ENCODE measurements at places on chromosomes 4 and X.

DNA sequence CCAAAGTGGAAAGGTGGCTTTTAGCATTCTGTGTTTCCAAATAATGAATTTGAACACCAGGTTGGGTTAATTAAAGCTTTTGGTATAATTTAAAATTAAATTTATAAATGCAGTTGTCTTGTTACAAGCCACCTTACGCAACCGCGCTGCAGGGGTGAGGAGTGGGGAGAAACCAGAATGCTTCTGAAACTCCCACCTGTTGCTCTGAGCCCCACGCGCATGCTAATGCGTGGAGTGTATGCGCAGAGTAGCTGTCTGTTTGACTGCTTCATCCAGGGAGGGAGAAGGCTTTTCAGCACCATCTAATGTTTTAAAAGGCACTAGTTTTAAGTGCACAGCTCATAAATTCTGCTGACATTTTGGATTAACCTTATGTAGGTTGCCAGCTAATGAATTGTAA is 12.5 kb downstream of the OGT start:
- no peak for DNase-seq

DNA sequence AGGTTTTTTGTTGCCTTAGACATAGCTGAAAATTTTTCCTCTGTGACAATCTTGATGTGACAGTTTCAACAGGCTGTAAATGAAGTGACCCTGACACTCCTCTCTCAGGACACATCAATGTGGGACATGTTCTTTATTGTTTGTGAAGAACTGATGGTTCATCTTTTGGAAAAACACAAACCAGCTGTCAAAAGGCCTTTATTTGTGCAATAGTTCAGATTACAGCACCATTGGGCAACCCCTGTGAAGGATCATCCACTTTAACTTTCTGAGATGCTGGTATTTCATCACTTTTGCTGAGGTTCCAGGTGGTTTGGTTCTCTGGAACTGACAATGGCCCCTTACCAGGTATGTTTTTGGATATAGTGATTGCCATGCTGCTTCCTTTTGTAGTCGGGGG is 40.3 kb downstream of the OSTC start:
- DNase-seq = no peak

DNA sequence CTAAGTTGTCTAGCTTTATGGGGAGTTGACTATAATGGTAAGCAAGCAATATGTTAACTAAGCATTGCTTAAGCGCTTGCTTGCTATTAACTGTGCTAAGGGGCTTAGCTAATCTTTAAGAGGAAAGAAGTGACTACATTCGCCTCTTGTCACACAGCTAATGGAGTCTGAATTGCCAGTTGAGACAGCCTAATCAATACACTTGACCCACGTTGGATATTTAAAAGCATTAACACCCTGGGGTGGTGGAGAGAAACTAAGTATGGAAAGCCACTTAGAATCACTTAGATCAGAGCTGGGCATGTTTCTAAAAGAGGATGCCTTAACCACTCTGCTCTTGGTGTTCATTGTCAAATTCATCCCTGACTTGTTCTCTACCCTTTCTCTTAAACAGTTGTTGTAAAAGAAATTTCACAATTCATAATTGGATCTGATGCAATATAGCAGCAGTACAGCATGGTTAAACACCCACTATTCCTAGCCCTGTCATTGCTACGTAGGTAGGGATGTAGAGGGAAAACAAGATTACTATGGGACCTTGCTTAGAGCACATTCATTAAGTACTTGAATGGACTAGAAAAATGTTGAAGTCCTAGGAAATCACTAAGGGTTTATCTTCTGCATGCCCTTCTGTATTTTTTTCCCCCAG is 3.5 kb downstream of the ZAR1 start:
- no peak for DNase-seq

GRCh38 chr4:23091711-23092110 is 399.0 kb downstream of the GBA3 start:
- no peak for DNase-seq

DNA sequence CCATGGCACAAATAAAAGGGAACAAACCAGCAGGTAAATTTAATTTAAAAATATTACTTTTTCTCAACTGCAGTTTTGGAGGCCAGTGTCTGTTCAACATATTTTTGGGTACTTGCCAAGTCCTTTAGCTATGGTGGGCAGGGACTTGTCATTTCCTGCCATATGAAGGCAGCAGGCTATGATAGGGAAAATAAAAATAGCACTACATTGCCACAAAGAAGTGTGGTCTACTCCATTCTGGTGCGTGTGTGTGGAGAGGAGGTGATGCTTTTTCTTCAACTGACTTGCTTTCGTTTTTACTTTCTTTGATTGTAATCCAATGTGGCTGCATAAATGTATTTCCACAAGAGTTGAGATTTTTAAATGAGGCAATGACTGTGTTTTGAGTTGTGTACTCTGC is 17.2 kb downstream of the GPR174 start:
- DNase-seq = no peak

DNA sequence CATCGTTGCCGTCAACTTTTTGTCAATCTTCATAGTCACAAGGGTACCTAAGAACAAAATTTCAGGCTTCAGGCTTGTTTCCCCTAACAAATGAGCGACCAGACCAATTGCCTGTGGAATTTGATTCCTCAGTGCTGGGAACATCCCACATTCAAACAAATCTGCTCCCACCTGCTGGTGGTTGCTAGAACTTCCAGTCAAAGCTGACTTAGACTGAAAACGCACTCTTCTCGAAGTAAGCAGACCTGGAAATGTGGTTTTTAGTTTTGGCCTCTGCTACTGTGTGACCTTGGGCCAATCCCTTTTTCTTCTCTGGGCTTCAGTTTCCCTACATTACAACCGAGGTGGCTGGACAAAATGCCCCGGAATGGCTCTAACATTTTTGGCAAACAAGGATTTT is 1.8 kb upstream of the GABRQ start:
- no peak for DNase-seq

GRCh38 chrX:1330605-1331004 is 6.0 kb upstream of the IL3RA start:
- no peak for DNase-seq

DNA sequence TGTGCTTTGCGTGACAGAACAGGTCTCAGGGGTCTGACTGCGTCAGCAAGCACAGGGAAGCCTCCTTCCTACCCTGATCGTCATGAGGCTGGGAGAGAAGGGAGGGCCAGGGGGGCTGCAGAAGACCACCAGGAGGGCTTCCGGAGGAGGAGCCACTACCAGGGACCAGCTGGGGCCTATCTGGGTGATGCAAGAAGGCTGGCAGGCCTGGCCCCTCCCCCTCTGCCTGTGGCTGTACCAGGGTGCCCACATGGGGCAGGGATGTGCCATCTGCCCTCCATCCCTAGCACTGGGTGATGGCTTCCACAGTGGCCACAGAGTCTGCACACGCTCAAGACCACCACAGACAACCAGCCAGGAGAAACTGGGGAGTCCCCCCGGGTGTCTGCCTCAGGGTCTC is 116.4 kb upstream of the NKX1-1 start:
- DNase-seq = no peak

GRCh38 chrX:124421898-124422655 is 75.7 kb downstream of the SH2D1A start:
- DNase-seq = no peak

GRCh38 chrX:85419293-85419692 is 39.8 kb upstream of the POF1B start:
- DNase-seq = no peak

- no peak for DNase-seq
Observed at GRCh38 chr4:144583658-144584057, 62.3 kb upstream of the HHIP start.

DNA sequence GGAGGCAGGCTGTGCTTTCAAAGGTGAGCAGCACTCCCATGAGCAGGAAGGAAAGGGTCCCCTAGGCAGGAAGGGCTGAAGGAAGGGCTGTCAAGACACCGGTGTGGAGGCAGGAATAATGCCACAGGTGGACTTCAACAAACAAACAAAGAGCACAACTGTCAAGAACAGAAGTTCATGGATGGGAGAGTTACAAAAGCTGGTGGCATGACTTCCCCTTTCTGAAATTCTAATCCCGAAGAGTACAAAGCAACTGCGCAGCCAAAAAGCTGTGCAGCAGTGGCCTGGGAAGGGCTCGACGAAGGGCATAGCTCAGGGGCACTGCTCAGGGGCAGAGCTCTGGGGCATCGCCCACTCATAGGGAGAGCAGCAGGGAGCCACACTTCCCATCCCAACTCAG is 582.3 kb upstream of the DIPK2B start:
- no peak for DNase-seq

GRCh38 chr4:144178414-144178813 is 37.9 kb upstream of the GYPA start:
- no peak for DNase-seq

DNA sequence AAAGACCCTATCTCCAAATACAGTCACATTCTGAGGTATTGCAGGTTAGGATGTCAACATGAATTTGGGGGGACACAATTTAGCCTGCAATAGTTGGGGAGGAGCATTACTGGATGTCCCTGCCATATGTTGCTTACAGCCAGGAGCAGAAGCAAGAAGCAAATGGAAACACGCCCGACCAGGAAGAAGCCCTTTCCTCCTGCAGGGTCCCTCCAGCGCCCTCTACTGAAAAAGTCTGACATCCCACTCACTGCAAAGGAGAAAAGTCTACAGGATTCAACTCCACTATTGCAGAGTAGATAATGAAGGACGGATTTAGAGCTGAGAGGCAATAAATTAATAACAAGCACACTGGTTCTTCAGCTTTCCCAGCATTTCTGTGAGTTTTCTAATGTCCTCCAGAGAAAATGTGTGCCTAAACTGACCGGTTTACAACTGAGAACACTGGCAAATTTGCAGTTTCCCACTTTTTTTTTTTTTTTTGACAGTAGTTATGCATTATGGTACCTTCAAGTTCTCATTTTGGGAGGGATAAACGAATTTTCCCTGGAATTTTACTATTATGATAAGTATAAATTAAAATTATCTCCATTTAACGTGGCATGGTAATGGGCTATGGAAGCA is 31.7 kb downstream of the COQ2 start:
- DNase-seq = peak; percentile 44

GRCh38 chrX:69314436-69315348 is 149.4 kb upstream of the PJA1 start:
- no peak for DNase-seq

DNA sequence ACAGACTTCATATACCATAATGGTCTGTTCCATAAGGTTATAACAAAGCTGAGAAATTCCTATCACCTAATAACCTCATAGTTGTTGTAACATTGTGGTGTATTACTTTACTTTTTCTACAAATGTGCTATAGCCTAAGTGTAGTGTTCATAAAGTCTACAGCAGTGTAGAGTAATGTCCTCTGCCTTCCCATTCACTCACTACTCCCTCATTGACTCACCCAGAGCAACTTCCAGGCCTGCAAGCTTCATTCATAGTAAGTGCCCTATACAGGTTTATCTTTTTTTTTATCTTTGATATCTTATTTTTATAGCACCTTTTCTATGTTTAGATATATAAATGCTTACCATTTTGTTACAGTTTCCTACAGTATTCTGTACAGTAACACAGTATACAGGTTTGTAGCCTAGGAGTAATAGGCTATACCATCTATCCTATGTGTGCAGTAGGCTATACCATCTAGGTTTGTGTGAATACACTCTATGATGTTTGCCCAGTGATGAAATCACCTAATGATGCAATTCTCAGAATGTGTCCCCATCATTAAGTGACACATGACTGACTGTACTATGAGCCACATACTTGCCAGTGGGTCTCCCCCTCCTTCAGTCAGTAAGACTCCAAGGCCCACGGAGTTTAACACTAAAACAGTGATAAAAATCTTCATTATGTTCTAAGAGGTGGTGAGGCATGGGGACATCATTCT is 299.9 kb downstream of the UNC5C start:
- no peak for DNase-seq

GRCh38 chrX:107674480-107675364 is 46.4 kb downstream of the PRPS1 start:
- DNase-seq = no peak

DNA sequence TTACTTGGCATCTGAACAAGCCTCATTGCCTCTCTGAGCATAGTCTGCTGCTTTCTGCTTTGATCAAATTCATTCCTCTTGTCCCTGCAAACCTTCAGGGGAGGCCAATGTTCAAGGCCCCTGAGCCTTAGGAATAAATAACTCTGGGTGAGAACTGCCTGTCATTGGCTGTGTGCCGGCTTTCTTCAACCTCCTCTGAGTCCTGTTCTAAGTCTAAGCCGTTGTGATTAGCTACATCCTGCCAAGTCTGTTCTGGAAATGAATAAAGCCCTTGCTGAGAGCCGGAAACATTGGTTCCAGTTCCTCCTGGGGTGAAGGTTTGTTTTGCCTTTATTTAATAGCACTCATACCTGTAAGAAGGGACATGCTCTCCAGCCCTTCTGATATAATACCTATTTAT is 13.8 kb downstream of the RNF4 start:
- DNase-seq = no peak

DNA sequence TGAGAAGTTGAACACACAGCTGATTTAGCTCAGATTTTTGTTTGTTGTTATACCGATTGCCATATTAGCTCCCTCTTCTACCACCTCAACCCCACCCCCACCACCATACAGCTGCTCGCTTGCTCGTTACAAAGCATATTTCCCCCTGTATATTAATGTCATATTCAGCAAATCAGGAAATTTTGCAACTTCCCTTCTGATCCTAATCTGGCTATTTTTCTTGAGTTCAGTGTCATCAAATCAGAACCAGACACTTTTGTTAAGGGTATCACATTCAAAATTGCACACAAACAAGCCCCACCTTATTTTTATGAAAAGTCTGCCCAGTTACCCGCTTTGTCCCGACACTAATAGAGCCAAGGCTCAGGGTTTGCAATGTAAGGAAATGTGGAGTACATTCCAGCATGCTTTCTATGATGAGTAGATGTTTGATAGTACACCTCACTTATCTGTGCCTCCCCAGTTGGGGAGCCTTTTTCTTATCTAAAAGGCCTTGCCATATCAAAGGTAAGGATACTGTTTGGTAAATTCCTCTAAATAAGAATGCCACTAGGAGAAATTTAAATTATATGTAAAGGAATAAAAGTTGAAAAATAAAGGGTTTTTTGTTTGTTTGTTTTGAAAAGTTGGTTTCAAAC is 212.2 kb downstream of the CBR4 start:
- no peak for DNase-seq

DNA sequence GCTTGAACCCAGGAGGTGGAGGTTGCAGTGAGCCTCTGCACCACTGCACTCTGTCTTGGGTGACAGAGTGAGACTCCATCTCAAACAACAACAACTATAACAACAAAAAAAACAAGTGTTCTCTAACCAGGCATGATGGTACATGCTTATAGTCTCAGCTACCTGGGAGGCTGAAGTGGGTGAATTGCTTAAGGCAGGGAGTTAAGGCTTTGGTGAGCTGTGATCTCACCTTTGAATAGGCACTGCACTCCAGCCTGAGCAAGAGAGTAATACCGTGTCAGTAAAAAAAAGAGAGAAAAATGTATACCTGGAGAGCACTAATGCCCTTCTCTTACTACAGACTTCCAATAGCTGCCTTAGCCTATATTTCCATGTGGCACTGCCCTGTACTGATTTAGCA is 18.9 kb upstream of the USP9X start:
- DNase-seq = no peak

GRCh38 chr4:113801882-113802281 is 40.3 kb upstream of the CAMK2D start:
- no peak for DNase-seq

- no peak for DNase-seq
Observed at GRCh38 chr4:118904418-118904817, 15.8 kb downstream of the SYNPO2 start.

GRCh38 chr4:188295899-188296298 is 156.7 kb downstream of the TRIML1 start:
- DNase-seq = no peak

GRCh38 chrX:132270699-132271098 is 51.5 kb upstream of the RAP2C start:
- no peak for DNase-seq

GRCh38 chrX:13699183-13699826 is 10.4 kb downstream of the RAB9A start:
- no peak for DNase-seq

Measured in stimulated activated CD4-positive, alpha-beta T cell treated with anti-CD3 and anti-CD28 coated beads, Interleukin-12 subunit alpha, Interleukin-12 subunit beta, amount 100 ng/mL, for 48 hours (primary cell).